Gastroesophageal sphincter (tissue), 4 donors: ENCODE measurements at places on chromosomes 4 and X. TPM values are rescaled to one million over a fixed set of nuclear protein-coding genes. Genes with fewer than 3 reads are reported as not detected.

DNA sequence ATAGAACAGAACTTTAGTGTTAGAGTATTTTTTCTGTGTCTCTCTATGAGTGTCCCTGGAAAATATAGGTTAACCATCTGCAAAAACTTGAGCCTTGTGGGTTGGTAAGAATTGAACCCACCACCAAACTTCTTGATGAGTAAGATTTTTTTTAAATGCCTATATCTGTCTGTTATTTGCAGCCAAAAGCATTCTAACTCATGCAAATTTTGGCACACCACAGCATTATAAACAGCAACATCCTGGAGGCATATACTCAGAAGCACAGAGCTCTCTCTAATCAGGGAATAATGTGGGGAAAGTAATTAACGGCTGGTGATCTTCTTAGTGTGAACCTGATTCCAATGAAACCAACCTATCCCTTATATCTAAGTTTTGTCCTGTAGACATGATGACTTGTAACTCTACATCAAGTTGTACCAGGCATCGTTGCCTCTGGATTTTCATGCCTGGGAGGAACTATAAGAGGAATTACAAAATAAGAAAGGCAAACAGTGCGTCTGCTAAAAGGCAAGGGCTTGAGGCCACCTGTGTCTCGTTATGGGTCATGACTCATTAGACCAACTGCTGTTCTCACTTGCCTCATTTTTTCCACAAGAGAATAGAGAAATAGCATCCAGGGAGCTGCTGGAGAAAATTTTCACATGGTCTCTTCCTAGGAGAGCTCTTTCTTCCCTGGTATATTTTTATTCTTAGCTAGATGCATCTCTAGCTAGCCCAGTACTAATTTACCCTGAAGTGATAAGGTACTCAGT is 202.4 kb downstream of the CHIC2 start:
- peak; percentile 86 for ATAC-seq

GRCh38 chrX:9923357-9923756 is 43.8 kb upstream of the CLDN34 start:
- ATAC-seq: no peak

GRCh38 chr4:170083541-170083940 is 6.2 kb downstream of the AADAT start:
- no peak for ATAC-seq

SPANXB1 gene
- not detected for total RNA-seq

DNA sequence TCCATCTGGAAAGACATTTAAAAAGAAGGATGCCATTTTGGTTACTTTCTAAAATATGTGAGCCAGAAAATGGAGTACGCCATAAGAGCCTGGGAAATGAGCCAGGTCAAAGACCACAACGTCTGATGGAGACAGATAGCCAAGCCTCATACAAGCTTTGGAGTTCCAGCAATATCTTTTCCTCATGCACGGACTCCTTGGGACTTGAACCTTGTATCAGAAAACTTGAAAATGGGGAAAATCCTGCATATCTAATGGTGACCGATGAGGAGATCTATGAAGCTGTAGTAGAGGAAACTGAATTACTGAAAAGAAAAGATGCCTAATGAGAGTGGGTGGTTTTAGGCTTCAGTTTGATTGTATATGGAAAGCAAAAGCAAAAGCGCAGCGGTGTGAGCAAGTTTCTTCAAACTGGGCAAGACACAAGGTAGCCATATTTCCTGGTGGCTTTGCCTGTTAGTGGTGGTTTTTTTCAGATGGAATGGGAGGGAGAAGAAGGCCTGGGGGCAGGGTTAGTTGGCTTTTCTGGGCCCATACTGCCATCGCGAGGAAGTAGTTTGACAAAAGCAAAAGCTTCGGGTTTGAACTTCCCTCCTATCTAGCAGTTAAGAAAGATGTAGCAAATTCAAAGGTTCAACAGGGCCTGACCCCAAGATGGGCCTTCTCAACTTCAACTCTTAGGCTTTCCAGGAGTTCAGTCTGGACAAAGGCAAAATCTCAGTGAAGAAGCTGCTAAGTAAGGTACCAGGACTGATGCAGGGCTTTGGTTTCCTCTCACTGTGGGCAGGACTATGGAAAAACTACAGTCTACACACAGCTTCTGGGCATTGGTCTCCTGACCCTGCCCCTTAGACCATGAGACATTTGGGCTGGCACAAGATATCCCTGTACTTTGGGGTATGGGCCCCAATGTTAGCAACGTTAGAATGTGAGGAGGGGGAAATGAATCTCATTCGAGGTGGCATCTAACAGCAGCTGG is 210.0 kb upstream of the STK26 start:
- peak; percentile 89 for ATAC-seq

GAGE12J gene
- not detected for total RNA-seq

ZFP42 gene
- not detected for total RNA-seq

DNA sequence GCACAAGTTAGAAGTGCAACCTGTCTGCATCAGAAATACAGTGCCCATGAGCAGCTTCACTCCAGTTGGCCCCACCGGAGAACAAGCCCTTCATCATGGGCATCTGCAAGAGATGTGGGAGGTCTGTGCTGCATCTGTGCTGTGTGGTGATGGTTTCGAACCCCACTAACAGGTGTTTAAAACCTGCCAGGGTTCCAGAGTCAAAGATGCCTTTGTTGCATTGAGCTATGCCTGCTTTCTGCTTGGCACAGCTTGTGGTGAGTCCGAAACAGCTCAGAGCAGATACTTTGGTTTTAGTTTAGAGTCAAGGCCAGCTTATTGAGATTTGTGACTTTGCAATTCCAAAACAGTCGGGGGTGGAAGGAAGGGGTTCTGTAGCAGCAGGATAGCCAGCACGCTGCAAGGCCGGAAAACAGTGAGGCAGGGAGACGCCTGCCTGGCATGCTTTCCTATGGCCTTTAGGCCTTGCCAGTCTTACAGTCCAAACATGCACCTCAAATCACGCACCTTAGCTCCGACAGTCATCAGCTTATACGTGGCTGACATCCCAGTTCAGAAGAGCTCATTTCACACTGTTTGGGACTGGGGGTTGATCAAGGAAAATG is 21.8 kb downstream of the MAGEA9 start:
- no peak for ATAC-seq

DNA sequence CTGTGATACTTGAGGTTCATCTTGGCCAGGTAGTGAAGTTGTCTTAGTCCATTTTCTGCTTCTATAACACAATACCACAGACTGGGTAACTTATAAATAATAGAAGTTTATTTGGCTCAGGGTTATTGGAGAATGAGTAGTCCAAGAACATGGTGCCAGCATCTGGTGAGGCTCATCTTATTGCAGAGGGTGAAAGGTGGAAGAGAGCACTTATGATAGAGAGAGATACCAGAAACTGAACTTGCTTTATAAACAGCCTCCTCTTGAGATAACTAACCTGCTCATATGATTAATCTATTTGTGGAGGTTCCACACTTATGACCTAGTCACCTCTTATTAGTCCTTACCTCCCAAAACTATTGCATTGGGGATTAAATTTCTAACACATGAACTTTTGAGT is 1.6 kb downstream of the C4orf51 start:
- no peak for ATAC-seq

- no peak for ATAC-seq
Observed at GRCh38 chr4:73707918-73708577, 32.3 kb upstream of the CXCL8 start.

CCSER1 gene
- 6.3 TPM for total RNA-seq

GRCh38 chr4:25892796-25893195 is 21.2 kb upstream of the SMIM20 start:
- no peak for ATAC-seq

GLOD5 gene
- not detected for total RNA-seq

ZCCHC12 gene
- total RNA-seq: 0.31 TPM

GRCh38 chr4:138241281-138242075 is 671 bp downstream of the SLC7A11 start:
- no peak for ATAC-seq

CFP gene
- 4.3 TPM for total RNA-seq

DNA sequence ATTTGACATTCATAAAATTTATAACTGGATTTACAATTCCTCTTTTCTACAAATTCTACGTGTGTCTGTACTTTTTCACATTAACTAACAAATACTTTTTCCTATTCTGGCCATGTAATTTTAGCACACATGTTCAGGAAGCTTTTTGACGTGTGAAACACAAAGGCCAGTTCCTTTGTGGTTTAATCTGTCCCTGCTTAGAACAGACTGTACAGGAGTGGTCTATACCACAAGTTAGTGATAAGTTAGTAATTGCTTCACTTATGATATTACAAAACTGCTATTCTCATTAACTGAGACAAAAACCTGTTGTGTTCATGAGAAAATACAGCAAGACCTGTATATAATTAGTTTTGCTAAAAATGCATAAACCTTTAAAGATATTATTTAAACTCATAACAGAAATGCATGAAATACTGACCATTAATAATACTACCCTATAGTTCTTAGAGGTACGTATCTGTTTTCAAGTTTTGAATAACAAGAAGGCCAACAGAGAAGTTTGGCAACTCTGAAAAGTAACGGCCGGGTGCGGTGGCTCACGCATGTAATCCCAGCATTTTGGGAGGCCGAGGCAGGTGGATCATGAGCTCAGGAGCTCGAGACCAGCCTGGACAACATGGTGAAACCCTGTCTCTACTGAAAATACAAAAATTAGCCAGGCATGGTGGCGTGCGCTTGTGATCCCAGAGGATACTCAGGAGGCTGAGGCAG is 13.7 kb upstream of the AREG start:
- no peak for ATAC-seq

DNA sequence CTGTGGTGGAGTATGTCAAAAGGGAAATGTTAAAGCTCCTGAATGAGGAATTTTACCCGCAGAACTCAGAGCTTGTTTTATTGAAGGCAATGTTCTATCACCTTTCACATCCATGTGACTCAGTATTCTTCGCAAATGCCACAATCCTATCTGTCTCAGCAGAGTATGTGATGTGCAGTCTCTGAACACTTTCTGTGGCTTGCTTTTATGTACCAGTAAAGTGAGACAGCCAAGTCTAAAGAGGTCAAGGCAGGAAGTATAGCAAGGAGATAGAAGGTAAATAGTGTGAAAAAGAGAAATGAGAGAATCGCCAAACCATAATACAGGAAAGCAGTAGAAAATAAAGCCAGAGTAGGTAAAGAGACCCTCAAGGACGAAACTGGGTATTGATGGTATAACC is 515.8 kb downstream of the RAB28 start:
- ATAC-seq: no peak

USP51 gene
- 1.4 TPM for total RNA-seq

- no peak for ATAC-seq
Observed at GRCh38 chrX:11397680-11398079, 104.5 kb downstream of the AMELX start.

STPG2 gene
- total RNA-seq: not detected

DNA sequence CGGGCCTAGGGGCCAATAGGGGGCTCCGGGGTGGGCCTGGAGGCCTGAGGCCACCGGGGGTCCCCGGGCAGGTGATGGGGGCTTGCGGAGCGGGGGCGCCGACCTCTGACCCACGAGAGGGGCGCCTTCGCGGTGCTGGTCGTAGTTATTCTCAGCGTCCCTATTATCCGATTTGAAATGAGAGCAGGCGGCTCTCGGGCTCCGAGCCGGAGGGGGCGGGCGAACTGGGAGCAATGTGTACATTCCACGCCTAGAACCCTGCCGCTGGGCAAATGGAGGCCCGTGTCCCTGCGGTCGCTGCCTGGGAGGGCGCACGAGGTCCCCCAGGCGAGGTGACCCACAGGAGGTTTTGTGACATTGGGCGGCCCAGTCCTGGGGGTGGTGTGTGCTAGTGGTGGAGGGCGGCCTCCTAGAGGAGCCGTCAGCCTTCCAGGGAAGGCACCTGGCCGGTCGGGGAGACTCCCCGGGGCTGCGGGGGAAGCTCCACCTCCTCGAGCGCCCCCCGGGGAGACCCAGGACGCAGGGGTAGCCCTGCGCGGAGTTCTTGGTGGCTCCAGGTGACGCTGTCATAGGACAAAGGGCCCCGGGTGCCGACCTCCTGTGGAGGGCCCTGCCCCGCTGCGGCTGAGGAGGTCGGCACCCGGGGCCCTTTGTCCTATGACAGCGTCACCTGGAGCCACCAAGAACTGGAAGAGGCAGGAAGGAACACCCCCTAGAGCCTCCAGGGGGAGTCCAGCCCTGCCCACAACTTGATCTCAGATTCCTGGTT is 102.6 kb upstream of the PRKX start:
- no peak for ATAC-seq

DNA sequence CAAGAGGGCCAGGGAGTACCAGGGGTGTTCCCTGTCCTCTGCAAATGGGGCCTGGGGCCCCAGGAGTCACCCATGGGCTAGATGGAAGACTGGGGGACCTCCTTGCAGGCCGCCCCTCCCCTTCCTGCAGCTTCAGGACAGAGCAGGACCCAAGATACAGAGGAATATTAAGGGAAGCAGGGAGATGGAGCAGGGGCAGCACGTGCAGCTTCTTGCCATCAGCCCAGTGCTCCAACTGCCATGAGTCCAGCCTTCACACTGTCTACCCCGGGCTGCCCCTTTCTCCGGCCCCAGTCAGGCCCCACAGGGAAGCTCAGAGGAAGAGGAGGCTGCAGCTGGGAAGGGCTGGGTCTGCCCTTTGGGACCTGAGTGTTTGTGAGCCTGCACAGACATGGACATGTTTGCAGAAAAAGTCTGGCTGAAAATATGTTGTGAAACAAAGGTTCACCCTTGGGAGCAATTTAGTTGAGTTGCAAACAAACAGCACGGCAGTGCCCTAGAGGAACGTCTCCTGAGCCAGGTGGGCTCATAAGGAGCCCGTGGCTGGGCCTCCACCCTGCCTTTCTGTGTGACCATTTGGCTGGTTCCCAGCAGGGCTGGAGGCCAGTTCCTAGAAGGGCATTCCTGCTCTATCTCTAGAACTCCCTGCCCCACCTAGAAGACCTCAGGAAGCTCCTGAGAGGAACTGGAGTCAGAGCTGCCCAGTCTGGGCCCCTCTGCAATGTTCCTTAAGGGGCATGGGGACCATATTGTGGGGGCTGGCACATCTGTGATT is 8.9 kb downstream of the FATE1 start:
- no peak for ATAC-seq

- ATAC-seq: no peak
Observed at GRCh38 chr4:80302616-80303223, 32.8 kb upstream of the CFAP299 start.

DNA sequence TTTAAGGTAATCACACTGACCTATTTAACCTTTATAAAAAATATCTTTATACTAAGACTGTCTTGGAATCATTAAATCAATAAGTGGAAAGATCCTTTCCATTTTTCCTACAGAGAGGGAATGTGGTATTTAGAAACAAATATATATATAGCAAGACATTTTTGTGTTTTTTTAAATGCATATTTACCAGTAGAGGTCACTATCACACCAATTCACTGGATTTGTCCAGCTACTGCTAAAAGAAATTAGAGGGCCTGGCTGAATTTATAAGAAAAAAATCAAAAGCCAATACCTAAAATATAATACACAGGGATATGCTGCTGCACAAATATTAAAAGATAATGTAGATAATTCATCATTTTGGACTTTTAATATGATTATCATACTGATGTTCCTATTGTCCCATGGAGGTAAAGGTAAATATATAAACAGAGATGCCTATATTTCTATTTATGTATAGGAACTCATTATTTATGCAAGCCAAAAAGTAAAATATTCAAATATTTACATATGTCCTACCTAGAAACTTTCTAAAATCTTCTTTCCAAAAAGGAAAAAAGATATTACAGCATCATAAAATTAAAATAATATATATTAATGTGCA is 69.5 kb downstream of the PDE5A start:
- ATAC-seq: no peak

USP26 gene
- total RNA-seq: not detected
